ENCODE measurements at places on chromosomes 5 and 9.
A peak's percentile ranks its signal among the peaks of the same experiment; 100 is the strongest.

DNA sequence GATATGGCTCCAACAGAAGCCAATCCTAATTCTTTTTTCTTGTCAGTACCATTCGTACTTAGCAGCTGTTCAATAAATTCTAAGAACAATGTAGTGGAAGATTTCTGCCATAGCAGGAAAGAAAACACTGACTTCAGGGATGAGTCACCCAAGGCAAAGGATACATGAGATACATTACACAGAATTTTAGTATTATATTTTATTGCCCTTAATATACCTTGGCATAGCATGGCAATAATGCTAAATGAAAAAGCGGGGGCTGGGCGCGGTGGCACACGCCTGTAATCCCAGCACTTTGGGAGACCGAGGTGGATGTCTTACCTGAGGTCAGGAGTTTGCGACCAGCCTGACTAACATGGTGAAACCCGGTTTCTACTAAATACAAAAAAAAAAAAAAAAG lies 619.1 kb upstream of the DAB2 start:
- no peak for DNase-seq

- peak; percentile 27 for DNase-seq
These were observed 94.9 kb downstream of the PCDH1 start for GRCh38 chr5:141783005-141783946.

GRCh38 chr5:106481374-106481773 lies 1189.4 kb downstream of the EFNA5 start:
- DNase-seq, result no peak

DNA sequence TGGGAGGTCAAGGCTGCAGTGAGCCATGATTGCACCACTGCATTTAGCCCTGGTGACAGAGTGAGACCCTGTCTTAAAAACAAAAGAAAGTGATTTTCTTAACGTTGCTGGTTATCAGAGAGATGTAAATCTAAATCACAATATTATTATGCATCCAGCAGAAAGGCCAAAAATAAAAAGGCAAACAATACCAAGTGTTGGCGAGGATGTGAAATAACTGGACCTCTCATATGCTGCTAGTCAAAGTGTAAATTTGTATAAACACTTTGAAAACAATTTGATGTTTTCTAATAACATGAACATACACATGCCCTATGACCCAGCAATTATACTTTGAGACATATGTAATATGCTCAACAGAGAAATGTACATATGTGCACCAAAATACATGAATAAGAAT lies 110.7 kb upstream of the CNTLN start:
- DNase-seq, result no peak

GRCh38 chr5:170896779-170897178 lies 35.0 kb downstream of the RANBP17 start:
- DNase-seq, result no peak

- DNase-seq, result peak; percentile 39
These were observed 618 bp downstream of the TNPO1 start for GRCh38 chr5:72817076-72817481.

DNA sequence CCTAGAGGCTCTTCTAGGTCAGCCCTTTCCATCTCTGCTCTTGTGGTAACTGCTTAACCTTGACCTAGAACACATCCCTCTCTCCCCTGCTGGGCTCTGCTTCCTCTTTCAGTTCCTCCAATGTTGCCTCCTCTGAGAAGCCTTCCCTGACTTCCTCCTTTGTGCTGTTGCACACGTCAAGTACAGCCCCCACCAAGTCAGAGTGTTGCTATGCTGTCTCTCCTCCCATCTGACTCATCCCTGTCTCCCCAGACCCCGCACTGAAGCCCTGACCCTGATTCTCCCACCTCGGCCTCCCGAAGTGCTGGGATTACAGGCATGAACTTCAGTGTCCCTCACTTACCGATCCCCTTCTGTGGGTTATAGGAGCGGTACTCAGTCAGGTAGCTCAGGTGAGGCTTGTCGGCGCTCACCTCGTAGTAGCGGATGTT lies 10.4 kb upstream of the TRIM14 start:
- no peak for DNase-seq

GRCh38 chr5:61289241-61289640 lies 42.8 kb upstream of the ZSWIM6 start:
- no peak for DNase-seq

DNA sequence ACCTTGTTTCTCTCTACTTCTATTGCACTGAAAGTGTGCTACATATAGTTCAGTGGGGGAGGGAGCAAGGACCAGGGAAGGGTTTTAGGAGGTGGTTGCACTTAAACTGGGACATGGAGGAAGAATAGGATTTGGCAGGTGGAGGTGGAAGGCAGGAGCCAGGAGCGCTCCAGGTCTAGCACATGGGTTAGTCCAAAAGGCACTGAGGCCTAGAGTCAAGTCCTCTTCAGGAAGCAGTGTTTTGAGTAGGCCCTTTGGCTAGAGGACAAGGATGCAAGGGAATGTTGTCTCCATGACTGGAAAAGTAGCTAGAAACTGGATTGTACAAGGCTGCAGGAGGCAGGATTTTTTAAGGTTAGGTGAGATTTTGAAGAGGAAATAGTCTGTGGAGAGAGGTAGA lies 31.5 kb downstream of the AOPEP start:
- DNase-seq, result no peak

- DNase-seq, result no peak
These were observed 245.9 kb downstream of the SAXO1 start for GRCh38 chr9:18786911-18787650.

DNA sequence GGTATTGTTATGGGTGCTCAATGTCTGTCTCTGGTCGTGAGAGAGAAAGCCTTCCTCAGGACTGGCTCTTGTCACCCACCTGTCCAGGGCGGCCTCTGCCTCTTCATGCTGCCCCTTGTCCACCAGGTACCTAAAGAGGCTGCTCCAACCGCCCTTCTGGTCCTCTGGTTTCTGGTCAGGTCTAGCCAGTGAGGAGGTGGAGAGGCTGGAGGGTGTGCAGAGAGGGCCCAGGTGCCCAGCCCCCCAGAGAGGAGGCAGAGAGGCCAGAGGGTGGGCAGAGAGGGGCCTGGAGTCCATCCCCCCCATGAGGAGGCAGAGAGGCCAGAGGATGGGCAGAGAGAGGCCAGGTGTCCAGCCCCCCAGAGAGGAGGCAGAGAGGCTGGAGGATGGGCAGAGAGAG lies 329.8 kb upstream of the IRX4 start:
- DNase-seq, result no peak

DNA sequence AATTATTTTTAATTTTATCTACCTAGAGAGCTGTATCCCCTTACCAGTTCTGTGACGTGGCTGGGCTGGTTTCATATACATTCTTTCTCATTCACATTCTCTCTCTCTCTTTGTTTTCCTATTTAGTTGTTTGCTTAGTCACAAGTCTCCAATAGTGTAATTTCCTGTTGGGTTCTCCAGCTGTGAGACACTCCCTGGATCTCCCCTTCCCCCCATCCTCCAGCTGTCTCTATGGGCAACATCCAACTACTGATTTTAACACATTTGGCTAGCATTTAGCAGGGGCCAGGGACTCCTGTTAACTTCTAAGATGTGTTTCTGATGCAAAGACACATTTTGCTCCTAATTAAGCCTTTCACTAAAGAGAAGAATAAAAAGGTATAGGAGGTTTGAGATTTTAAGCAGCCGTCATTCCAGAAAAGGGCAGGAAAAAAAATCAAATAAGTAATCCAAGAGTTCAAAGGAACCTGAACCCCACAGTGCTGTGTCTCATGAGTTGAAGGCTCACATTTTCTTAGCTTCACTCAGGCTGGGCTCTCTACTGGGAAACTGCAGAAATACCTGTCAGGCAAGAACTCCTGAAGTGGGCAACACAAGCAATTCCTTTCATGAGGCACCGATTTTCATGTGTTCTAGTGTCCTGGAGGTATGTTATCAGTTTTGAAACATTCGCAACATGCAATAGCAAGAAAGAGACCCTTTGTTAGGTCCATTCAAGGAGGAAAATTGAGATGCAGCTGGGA lies 198.7 kb upstream of the C9orf72 start:
- peak; percentile 98 for DNase-seq

All from NCI-H748 treated with DMSO at 0.1 percent for 48 hours (cell line).